ENCODE measurements at places on chromosomes 12 and 14.
A peak's percentile ranks its signal among the peaks of the same experiment; 100 is the strongest.

GRCh38 chr12:32918890-32919801 lies 22.6 kb upstream of the PKP2 start:
- DNase-seq = no peak

DNA sequence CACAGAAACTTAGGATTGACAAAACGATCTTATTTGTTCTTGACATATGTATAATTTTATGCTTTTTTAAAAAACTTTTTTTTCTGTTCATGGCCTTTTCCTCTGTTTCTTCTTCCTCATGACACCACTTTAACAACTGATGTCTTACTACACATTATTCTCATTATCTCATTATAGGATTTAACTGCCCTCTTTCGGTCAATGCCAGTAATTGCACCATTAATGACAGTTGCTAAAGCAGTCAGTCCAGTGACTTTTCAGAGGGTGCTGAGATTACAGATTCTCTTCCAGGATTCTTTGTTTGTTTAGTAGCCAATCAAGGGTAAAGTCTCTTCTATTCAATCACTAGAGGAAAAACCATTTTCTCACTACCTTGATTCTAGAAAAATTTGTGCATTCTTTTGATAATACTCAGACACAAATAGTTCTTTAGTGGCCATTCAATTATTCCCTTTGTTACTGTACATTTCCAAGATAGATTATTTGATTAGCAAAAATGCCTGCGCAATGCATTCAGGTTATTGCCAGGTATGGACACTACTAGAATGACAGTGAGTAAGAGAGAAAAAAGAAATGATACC lies 50.1 kb downstream of the KLRG1 start:
- DNase-seq = no peak

GRCh38 chr12:57626921-57627445 lies 6.0 kb downstream of the B4GALNT1 start:
- DNase-seq = no peak

GRCh38 chr12:97017213-97017612 lies 110.2 kb downstream of the NEDD1 start:
- DNase-seq = no peak

- no peak for DNase-seq
Measured at GRCh38 chr12:91226951-91227350, 44.3 kb upstream of the DCN start.

DNA sequence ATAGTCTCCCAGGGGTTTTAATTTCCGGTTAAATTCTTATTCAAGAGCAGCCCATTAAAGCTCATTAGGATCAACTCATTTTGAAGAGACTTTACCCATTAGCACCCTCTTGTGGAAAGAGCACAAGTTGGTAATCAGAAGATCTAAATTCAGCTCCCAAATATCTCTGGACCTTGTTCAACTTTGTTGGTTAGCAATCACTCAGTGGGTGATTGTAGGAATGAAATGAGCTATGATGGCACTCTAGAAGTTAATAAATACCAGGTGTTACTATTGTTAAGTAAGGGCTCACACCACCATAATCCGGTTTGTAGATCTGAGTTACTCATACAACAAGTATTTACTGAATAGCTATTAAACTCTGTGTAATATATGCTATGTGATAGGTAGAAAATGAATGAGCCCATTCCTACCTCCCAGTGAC lies 42.9 kb downstream of the TRIP11 start:
- DNase-seq = peak; percentile 37

DNA sequence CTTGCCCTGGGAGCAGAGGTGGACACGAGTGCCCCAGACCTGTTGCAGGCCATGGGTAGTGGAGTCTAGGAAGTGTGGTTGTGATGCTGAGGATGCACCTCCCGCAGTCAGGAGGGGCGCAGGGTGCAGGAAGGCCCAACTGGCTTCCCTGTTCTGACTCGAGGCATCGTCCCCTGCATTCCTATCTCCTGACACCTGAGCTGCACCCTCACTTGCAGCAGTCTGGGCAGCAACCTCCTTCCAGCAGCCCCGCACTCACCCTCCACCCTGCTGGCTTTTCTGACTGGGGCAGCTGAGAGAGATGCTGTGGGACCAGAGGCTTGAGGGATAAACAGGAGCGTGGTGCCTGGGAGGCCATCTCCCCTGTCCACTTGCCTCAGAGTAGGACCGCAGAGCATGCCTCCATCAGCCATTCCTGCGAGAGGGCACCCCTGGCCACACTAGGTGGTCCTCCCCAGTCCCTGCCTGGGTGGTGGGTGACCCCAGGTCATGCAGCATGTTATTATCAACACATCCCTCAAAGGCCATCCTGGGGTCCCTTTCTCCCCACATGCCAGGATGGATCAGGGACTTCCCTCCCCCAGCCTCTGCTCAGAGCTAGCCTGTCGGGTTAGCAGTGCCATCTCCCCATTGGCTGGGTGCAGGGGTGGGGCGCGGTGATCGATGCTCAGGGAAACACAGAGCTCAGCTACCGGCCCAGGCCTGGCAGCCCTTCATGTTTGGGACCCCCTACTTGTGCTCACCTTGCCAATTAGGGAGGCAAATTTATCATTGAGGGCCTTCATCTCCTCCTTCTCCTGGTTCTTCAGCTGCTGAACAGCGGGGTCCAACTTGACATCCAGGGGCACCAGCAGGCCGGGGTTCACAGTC lies 719 bp downstream of the KRT80 start:
- no peak for DNase-seq

GRCh38 chr14:100732766-100733100 lies 6.0 kb downstream of the DLK1 start:
- no peak for DNase-seq

Measured in stimulated activated naive CD4-positive, alpha-beta T cell (primary cell).